NT2/D1 (cell line): ENCODE measurements at places on chromosomes 2 and 18.

DNA sequence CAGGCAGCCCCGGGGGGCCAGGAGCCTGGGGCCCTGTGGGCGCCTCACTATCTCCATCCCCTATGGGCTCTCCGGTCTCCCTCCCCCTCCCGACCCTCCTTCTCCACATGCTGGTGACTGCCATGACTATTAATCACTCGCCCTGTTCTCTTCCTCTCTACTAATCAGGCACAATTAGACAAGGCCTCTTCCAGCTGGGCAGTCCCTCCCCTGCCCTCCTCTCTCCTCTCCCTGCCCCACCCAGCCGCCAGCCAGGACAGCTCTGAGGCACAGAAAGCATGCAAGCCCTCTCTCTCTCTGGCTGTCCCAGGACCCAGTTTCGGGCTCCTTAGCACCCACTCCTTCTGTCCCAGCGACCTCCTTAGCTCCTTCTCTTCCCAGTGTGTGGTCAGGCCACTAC lies 5.8 kb downstream of the ASIC4 start:
- no peak for DNase-seq

DNA sequence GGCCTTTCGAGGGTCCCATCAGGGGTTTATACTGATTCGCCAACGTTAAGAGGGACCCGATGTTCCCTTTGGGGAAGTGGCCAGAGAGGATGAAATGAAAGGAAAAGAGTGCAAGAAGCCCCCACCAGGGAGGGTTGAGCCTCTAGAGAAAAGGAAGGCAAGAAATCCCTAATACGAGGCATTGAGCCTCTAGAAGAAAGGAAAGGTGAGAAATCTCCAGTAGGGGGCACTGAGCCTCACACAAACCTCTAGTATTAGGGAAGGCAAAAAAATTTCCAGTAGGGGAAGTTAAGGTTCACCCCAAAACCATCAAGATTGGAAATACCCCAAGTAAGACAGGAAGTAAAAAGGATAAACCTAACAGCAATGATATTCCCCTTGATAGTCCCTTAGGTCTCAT lies 9.8 kb upstream of the SAP130 start:
- no peak for DNase-seq

- no peak for DNase-seq
Measured at GRCh38 chr2:145551686-145552085, 1031.8 kb upstream of the ZEB2 start.

GRCh38 chr18:58507880-58508279 lies 121.0 kb downstream of the ALPK2 start:
- no peak for DNase-seq

DNA sequence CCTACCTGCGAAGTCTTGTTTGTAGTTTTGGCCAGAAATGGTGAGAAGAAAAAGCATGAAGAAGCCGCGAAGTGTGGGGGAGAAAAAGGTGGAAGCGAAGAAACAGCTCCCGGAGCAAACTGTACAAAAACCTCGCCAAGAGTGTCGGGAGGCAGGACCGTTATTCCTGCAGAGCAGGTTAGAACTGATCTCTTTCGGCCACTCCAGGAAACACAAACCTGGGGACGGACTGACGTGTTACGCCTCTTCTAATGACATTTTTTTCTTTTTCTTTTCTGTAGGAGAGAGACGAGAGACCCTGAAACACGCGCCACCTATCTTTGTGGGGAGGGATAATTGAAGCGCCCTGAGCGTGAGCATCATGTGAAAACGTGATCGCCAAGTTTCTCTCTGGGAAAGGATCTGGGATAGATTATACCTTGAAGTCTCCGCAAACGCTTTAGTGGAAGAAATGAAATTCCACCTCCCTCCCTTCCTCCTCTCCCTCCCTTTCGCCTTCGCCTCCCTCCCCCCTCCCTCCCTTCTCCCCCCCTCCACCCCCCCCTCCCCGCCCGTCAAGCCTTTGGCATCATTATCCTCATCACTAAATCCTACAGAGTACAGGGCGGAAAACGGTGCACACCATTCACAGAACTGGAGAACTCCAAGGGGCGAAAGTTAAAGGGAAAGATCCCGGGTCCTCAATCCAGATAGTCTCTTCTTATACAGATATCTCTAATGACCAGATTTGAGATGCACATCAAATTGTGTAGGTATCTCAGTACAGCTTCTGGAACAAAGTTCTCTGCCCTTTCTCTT lies at the start of gene ZEB2:
Gene ZEB2, minus strand, starts transcription at position 186 of the 798 bp plus-strand sequence. CDS start 2,769 bp downstream, outside the sequence.
- no peak for DNase-seq
